ENCODE measurements at places on chromosomes 6 and 20. TPM values are rescaled to one million over a fixed set of nuclear protein-coding genes. Genes with fewer than 3 reads are reported as not detected.

Gene SNRPB
- 87.1 TPM for total RNA-seq

Gene REM1
- total RNA-seq: 0.36 TPM

Gene SEL1L2
- not detected for total RNA-seq

Gene HTR1E
- total RNA-seq: not detected

Gene OLIG3
- not detected for total RNA-seq

Gene CNR1
- not detected for total RNA-seq

Measured in hair follicle dermal papilla cell (primary cell).